ENCODE measurements at places on chromosomes 11 and 22.

GRCh38 chr11:64285885-64286800 is 495 bp downstream of the GPR137 start:
- no peak for DNase-seq

DNA sequence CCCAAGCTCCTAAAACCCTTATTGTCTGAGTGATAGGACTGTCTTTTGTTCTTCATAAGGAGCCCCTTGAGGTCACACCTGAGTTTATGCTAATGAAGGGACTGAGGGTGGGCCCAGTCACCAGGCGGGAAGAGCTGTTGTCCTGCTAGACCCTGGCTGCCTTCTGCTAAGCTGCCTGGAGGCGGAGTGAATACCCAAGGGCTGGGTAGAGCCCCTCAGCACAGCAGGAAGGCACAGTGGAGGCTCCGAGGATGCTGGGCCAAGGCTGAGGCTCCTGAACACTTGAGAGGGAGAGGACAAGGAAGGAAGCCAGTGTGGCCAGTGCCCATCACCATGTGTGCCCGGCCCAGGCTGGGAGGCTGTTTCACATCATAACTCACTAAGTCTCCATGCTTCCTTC is 4.8 kb upstream of the PHF21B start:
- no peak for DNase-seq

GRCh38 chr11:61737636-61738386 is 14.6 kb upstream of the MYRF start:
- DNase-seq, result no peak

DNA sequence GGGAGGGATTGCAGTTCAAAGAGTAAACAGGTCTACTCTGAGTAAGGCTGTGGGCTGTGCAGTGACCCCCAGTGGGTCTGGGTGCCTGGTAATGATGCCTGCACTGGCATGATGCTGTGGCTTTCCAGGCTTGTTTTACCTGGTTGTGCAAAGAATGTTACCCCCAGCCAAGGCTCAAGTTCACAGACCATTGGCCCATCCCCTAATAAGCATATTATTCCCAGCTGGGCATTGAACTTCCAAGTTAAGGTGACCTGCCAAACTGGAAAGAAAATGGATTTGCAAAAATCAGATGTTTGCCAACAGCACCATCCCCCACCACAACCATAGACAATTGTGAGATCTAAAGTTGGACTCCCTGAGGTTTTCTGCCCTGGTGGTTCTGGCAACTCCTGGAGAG is 7.9 kb upstream of the EHF start:
- no peak for DNase-seq

DNA sequence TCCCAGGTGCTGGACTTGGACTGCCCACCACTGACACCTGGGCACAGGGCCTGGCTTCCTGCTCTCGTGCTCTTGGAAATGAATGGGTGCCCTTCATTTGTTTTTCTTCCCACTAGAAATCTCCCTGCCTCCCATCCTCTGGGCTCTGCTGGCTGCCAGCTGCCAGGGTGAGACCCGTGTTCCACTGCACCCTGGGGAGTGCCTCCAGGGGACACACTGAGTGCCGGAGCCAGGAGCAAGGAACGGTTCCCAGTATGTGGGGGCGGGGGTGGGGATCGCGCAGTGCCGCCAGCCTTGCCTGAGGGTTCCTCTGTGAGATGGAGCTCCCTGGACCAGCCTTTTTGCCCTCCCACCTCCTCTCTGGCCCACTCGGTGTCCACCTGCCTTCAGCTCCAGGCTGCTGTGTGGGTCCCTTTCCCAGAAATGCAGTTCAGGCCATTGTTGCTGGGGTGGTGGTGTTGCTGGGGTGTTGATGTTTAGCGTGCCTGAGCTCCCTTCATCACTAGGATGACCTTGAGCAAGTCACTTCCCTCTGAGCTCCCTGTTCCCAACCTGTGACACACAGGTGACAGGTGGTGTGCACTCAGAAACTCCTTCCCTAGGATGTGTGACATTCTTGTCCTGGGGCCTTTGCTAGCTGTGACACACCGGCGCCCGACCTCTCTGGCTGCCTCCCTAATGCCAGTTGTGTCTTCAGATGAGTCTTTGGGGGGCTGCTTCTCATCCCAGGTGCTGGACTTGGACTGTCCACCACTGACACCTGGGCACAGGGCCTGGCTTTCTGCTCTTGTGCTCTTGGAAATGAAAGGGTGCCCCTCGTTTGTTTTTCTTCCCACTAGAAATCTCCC is 72.1 kb downstream of the MED15 start:
- no peak for DNase-seq

DNA sequence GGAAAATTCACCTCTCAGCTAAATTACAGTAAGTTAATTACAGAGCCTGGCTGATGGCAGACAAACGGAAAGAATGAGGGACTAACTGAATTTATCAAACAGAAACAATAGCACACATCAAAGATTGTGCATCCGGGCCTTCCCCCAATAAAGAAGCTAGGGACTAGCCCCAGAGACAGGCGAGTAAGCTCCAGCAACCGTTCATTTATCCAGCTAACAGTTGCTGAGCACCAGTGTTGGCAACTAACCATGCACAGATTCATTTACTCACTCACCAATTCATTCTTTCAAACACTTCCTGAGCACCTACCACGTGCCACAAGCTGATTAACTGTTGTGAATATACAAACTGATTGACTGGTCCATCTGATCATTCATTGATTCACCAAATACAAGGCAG is 51.2 kb downstream of the SMCO4 start:
- no peak for DNase-seq

- DNase-seq, result no peak
Measured at GRCh38 chr22:21628386-21629254, 1.2 kb downstream of the YDJC start.

GRCh38 chr22:35315855-35316745 is 16.4 kb downstream of the TOM1 start:
- no peak for DNase-seq

- DNase-seq, result no peak
Measured at GRCh38 chr11:113159988-113160807, 154.2 kb upstream of the TTC12 start.

- DNase-seq, result no peak
Measured at GRCh38 chr11:76768088-76768908, 14.9 kb upstream of the TSKU start.

DNA sequence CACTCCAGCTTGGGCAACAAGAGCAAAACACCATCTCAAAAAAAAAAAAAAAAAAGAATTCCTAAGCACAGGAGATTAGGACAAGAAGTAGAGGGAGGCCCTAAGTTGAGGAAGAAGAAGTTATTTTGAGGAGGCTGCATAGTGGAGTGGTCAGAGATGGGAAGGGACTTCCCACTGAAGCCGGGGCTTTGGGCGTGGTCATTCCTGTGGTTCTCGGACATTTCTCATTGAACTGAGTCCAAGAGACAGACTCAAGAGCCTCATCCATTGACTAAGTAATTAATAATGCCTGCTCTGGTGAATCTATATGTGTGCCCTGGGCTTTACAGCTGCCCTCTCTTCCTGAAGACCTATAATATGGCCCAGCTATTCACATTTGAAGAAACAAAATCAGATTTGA is 53.2 kb upstream of the FTH1 start:
- DNase-seq, result no peak

DNA sequence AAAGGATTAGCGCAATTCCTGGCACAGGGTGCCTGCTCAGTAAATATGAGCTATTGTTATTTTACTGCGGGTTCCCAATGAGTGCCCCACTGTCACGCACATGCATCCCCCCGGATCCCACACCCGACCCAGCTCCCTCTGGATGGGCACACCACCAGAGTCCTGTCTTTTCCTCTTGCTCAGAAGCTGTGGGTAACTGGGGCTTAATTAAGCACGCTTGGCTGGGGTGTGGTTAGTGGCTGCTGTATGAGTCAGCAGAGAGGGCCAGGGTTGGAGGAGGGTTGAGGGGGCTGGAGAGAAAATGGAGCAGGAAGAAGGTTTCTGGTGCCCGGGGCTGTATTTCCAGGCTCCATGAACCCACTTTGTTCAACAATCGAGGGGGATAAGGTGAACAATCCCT is 30.3 kb upstream of the NECTIN1 start:
- peak; percentile 75 for DNase-seq

DNA sequence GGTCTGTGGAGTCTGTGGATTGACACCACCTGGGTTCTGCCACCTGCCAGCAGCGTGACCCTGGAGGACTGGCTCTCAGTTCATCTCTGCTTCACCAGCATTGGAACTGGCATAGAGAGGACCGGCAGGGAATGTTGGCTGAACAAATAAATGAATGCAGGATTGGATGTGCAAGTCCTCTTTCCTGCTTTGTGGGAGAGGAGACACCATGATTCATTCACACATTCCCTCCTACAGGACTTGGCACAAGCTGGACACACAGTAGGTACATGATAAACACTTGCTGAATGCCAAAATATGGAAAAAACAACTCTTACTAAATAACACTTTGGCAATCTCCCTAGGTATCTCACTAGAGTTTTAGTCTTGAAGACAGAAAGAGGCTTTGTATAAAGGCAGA is 116.6 kb upstream of the NARS2 start:
- no peak for DNase-seq

- peak; percentile 38 for DNase-seq
Measured at GRCh38 chr11:44589301-44589700, 23.8 kb downstream of the CD82 start.

DNA sequence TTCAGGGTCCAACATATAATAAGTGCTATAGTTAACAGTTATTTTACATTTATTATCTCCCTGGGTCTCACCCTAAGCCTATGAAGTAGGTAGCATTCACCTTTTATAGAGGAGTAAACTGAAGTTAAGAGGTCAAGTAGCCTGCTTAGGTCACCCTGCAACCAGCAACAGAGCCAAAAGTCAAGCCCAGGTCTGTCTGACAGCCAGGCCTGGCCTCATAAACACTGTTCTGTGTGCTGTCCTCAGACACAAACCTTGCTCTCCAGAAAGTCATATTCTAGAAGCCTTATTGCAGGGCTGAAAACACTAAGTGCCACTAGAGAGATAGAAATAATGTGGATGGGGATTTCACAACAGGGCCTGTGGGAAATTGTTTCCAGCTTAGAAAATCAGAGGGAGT is 59.3 kb downstream of the BDNF start:
- DNase-seq, result no peak

DNA sequence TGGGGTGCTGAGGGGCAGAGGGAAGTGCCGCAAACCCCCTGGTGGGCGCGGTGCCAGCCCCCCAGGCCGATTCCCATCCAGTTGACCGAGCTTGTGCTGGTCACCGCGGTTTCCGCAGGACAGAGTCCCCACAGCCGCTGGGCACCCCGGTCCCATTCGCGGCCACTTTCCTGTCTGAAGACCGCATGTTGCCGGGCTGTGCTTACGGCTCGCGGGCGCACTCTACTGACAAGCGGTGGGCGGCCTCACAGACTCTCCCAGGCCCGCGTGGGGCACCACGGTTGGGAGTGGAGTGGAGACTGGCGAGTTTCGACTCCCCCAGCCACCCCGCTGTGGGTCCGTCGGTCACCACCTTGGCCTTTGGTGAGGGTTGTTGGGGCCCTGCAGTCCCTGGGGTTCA is 648 bp upstream of the H19 start:
- no peak for DNase-seq

- DNase-seq, result peak; percentile 92
Measured at GRCh38 chr22:33803371-33804282, 116.6 kb downstream of the LARGE1 start.

- no peak for DNase-seq
Measured at GRCh38 chr11:1519028-1520010, 32.7 kb upstream of the MOB2 start.

GRCh38 chr22:20154602-20155187 is 3.8 kb upstream of the CCDC188 start:
- DNase-seq, result no peak

GRCh38 chr11:41050791-41051190 is 408.7 kb downstream of the LRRC4C start:
- DNase-seq, result no peak

GRCh38 chr11:123448823-123449222 is 18.8 kb downstream of the GRAMD1B start:
- DNase-seq, result no peak

DNA sequence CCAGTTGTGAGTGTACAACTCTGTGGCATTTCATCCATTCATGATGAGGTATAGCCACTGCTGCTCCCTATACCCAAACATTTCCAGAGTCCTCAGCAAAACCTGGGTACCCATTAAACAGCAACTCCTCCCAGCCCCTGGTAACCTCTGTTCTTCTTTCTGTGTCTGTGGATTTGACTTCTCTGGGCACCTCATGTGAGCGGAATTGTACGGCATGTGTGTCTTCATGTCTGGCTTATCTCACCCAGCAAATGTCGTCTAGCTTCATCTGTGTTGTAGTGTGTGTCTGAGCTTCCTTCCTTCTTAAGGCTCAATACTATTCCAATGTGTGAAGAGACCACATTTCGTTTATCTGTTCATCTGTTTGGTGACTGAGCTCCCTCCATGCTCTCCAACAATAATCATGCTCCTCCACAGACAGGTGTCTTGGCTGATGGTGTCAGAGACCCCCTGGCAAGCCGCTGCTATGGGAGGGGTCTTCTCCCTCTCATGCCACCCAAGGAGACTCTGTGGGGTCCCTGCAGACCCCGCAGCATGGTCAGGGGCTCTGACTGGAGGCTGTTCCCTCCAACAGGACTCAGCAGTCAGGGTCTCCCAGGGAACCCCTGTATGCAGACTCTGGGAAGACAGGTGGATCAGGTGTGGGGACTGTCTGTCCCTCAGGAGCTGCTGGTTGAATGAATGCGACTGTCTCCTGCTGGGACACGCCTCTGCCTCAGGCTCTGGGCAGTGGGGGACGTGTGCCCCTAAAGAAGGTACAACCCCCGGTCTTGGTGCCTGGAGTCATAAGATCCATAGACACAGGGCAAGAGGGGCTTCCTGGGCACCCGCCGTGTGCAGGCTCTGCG is 52.7 kb downstream of the SMIM38 start:
- no peak for DNase-seq

DNA sequence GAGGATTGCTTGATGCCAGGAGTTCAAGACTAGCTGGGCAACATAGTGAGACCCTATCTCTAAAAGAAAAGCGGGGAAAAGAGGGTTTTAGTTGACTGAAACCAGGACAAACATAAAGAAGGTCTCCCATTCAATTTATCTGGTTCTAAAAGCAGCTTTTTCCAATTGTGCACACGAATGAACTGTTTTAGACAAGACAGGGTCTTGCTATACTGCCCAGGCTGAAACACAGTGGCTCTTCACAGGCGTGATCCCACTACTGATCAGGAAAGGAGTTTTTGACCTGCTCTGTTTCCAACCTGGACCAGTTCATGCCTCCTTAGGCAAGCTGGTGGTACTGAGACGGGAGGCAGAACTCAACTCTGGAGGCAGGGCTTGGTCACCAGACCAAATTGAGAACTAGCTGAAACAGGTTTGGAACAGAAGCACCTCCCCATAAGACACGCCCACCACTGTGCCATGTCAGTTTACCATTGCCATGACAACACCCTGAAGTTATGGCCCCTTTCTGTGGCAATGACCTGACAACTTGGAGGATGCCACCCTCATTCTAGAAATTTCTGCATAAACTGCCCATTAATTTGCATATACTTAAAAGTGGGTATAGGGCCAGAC is 2.8 kb upstream of the NUCB2 start:
- no peak for DNase-seq

Data from fibroblast of upper back skin (primary cell).